ENCODE measurements at places on chromosomes 3 and 15.
A peak's percentile ranks its signal among the peaks of the same experiment; 100 is the strongest.

DNA sequence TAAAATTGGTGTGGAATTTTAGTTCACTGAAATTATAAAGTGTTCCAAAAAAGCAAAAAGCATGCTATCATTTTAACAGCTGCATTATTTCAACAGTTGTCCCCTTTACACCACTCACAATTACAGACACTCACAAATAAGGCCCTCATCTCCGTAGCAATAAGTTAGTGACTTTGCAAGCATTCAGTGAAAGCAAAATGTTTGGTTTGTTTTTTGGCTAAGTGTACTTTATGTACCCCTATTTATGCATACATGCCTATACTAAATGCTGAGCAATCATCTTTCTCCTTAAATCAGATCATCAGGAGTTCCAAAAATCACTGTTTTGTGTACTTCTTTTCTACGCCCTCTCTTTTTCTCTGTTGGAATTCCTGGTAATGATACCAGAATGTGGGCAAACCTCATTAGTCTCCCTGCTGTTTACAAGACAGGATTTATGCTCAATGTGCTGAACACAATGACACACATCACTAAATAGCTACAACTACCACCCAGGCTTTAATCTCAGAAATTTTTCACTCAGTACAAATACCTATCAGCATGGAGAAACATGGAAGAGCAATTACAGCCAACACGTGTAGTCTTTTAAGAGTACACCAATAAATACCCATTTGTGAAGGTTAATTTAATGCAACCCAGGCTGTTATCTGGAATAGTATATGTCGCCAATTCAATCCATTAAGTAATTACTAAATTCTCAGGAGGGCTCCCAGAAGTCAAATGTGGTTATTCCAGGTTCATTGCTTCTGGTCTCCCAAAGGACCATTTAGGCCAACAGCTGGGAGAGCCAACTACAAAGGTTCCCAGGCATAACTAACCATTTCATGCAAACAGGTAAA lies 12.0 kb downstream of the ALDH1A2 start:
- no peak for DNase-seq

DNA sequence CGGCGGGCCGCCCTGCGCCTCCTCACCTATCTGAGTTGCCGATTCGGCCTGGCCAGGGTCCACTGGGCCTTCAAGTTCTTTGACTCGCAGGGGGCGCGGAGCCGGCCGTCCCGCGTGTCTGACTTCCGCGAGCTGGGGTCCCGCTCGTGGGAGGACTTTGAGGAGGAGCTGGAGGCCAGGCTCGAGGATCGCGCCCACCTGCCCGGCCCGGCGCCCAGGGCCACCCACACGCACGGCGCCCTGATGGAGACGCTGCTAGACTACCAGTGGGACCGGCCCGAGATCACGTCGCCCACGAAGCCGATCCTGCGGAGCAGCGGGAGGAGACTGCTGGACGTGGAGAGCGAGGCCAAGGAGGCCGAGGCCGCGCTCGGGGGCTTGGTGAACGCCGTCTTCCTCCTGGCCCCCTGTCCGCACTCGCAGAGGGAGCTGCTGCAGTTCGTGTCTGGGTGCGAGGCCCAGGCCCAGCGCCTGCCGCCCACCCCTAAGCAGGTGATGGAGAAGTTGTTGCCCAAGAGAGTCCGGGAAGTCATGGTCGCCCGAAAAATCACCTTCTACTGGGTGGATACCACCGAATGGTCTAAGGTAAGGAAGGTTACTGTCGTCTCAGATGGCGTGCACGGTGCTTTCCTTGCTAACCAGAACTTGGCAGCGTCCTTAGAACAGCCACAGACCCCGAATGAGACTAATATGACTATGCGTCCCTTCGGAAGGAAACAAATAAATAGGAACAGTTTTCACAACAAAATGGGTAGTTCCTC lies 567 bp downstream of the TICRR start:
- no peak for DNase-seq

GRCh38 chr3:129312671-129313414 lies 34.2 kb downstream of the HMCES start:
- no peak for DNase-seq

DNA sequence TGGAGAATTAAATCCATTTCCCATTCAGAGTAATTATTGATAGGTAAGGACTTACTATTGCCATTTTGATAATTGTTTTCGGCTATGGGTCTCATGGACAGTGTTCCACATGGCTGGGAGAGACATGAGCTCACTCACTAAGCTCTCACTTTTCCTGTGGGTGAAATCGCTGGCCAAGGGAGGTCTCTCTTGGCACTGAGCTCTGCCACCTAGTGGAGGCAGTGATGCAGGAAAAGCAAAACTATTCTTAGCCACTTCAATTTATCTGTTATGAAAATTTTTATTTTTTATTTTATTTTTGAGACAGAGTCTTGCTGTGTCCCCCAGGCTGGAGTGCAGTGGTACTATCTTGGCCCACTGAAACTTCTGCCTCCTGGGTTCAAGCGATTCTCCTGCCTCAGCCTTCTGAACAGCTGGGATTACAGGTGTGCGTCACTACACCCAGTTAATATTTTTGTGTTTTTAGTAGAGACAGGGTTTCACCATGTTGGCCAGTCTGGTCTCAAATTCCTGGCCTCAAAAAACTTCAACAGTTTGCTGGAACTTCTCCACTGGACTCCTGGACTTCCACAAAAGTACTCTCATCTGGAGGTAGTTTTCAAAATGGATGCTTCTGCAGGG lies 4.7 kb upstream of the RNF13 start:
- DNase-seq, result peak; percentile 26

- DNase-seq, result no peak
Measured at GRCh38 chr15:65384505-65384894, 6.7 kb upstream of the IGDCC3 start.

GRCh38 chr3:193194371-193194770 lies 46.7 kb upstream of the PLAAT1 start:
- DNase-seq, result no peak

- DNase-seq, result no peak
Measured at GRCh38 chr15:48794697-48795134, 16.2 kb downstream of the CEP152 start.

DNA sequence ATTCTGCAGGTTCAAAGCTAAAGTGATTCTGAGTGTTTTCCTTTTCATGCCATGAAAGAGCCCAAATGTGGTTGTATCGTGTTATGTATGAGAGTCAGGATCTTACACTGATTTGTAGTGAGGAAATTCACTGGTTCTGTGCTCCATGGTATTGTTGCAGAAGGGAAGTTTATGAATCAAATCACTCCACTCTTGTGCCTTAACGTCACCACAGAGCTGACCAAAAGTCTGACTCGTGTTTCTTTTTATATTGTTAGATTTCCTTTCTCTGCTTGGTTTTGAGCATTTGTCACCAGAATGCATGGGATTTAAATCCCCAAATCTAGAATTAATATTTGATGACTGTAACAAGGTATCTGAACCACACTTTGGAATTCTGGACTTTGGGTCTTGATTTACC lies 29.1 kb upstream of the SLC30A4 start:
- no peak for DNase-seq

- no peak for DNase-seq
Measured at GRCh38 chr3:119443179-119443578, 20.2 kb downstream of the TMEM39A start.

DNA sequence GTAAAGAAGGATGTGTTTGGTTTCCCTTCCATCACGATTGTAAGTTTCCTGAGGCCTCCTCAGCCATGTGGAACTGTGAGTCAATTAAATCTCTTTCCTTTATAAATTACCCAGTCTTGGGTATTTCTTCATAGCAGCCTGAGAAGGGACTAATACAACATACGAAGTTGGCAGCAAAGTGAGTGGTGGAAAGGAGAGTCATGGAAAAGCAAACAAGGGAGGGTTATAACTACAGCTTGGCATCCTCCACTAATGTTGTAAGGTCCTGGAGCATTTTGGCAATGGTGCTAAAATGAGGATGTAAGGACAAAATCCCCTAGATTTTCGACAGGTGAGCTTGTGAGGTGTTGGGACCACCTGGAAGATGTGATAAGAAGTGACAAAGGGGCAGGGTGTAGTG lies 5.8 kb upstream of the TMEM41A start:
- no peak for DNase-seq

GRCh38 chr3:40470701-40471100 lies 6.2 kb upstream of the ZNF619 start:
- no peak for DNase-seq

GRCh38 chr3:55897573-55898224 lies 410.6 kb upstream of the WNT5A start:
- DNase-seq, result no peak

- DNase-seq, result no peak
Measured at GRCh38 chr3:43742920-43743319, 52.2 kb downstream of the ABHD5 start.

- no peak for DNase-seq
Measured at GRCh38 chr3:41502481-41502880, 303.2 kb downstream of the CTNNB1 start.

- no peak for DNase-seq
Measured at GRCh38 chr3:149267565-149267964, 45.9 kb upstream of the CP start.

GRCh38 chr3:178669758-178670157 lies 133.5 kb downstream of the KCNMB2 start:
- DNase-seq, result no peak

DNA sequence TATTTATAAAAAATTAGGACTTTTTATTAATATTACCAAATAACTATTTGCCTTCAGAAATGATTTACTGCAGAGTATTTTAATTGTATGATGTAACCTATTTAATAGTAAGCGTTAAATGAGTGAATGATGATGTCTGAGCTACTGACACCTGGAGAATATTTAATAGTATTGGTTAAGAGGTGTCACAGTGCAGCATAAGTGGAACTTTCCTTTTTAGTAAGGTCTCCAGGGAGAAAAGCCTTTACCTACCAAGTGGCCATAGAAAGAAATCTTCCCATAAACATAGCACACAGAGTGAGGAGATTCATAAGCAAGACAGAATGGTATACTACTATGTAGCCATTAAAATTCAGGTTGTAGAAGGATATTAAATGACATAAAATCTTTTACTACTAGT lies 441.7 kb downstream of the TBL1XR1 start:
- no peak for DNase-seq

All from hypothalamus (tissue), 51 donors.